Smooth muscle cell of the brain vasculature (primary cell): ENCODE measurements at places on chromosomes 3 and 15.

DNA sequence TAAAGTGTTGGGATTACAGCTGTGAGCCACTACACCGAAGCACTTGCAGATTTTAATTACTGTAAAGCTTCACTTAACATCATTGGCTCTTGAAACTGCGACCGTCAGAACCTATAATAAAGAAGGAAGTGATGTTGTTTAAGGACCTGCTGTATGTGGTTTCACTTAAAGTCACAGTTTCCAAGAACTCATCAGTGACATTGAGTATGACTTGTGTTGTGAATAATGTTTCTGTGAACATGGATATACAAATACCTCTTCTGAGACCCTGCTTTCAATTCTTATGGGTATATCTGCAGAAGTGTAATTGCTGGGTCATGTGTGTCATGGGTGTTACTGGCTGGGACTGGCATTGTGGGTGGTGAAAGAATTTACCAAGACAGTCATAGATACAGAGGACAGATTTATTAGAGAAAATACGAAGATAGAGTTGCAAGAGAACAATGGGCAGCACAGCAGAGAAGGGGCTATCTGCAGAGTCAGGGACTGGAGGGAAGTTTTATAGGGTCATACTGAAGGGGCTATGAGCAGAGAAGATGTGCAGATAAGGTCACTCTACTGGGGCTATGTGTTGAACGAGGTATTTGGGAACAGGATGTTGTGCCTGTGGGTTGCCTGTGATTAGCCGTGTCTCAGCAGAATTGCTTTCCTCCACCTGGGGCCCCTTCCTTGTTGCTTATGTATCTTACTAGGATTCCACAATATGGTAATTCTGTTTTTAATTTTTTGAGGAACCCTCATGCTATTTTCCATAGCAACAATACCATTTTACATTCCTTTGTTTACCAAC lies 4.5 kb downstream of the NDUFB5 start:
- DNase-seq = no peak

DNA sequence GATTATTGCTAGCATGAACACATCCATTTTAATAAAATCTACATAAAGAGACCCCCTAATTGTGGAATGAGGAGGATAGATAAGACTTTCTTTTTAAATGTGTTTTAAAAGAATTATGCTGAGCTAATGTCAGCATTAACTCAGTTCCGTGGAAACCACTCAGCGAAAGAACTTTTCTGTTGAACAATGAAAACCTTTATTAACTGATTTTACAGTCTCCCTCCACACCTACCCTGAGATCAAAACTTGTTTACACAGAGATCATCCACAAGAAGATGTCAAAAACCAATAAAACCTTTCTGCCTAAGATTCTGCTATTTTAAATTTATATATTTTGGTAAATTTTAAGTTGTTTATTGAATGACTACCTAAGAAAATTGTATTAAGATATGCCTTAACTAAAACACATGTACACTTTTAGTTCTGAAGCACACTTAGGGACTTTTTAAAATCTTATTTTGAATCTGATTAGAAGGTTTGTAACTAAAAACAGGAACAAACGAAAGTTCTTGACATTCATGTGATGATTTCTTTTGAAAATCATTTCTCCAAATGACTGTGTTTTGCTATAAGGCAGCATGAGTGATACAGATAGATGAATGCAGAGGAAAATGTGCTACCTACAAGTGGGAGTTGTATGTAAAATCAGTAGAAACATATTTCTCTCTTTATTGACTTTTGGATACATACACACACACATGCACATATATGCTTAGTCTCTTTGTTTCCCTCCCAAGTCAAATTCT lies 369.0 kb downstream of the UNC13C start:
- no peak for DNase-seq

DNA sequence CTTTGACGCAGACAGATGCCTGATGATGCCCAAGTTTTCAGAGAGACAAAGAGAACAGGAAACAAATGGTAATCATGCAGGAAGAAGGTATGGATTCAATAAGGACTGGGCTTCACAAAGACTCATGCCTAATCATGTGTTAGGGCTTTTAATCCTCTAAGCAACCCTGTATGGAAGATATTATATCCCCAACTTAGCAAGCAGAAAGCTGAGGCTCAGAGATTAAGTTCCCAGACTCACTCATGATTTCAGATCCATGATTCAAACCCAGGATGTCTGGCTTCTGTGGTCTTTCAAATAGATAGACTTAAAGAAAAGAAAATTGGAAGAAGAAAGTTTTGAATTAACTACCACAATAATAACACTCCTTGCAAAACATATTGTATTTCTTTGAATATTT lies 4.1 kb upstream of the CLASP2 start:
- no peak for DNase-seq

- no peak for DNase-seq
Measured at GRCh38 chr15:99994849-99995248, 261.6 kb upstream of the LYSMD4 start.

DNA sequence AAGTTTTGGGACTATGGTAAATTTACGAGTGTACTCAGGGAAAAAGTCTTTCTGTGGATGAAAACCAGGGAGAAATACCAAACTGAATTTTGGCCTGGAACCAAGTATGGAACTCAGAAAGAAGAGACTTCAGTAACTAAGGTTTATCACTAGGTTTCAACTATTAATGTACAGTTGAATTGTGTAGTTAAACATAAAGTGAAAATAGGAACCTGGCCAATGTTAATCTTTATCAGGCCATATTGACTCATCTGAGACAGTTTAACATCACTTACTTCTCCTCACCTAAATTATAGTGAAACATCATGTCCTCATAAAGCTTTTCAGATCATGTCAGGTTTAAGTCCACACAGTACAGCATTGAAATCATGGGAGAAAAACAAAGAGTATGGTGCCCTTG lies 197.7 kb downstream of the LSAMP start:
- no peak for DNase-seq

- DNase-seq = peak; percentile 96
Measured at GRCh38 chr3:112097378-112097777, 11.2 kb downstream of the C3orf52 start.

- no peak for DNase-seq
Measured at GRCh38 chr3:179450901-179451264, 387 bp downstream of the GNB4 start.

GRCh38 chr3:134928392-134928791 lies 133.3 kb downstream of the EPHB1 start:
- no peak for DNase-seq
